Body of pancreas (tissue), 4 donors: ENCODE measurements at places on chromosomes 13 and 19.
A peak's percentile ranks its signal among the peaks of the same experiment; 100 is the strongest.

GRCh38 chr13:99231721-99232120 lies 26.5 kb downstream of the GPR18 start:
- H3K4me3 ChIP-seq, result no peak overlapping the region
- H3K36me3 ChIP-seq, result no peaks in the 10 kb centered on the region
- H3K27me3 ChIP-seq, result no peaks in the 10 kb centered on the region
- DNase-seq, result no peak
- H3K27ac ChIP-seq, result no peak overlapping the region

GRCh38 chr19:46081928-46082727 lies 41.3 kb upstream of the IGFL4 start:
- H3K4me1 ChIP-seq, result peaks cover 6% of the 10 kb centered on the region
- no peaks in the 10 kb centered on the region for H3K36me3 ChIP-seq
- peak; percentile 40 for DNase-seq
- H3K4me3 ChIP-seq, result no peak overlapping the region
- H3K27ac ChIP-seq, result no peak overlapping the region

GRCh38 chr13:80571346-80572307 lies 230.7 kb upstream of the SPRY2 start:
- H3K27ac ChIP-seq, result no peak overlapping the region
- DNase-seq, result no peak
- H3K4me3 ChIP-seq, result no peak overlapping the region
- H3K36me3 ChIP-seq, result no peaks in the 10 kb centered on the region
- H3K27me3 ChIP-seq, result no peaks in the 10 kb centered on the region

DNA sequence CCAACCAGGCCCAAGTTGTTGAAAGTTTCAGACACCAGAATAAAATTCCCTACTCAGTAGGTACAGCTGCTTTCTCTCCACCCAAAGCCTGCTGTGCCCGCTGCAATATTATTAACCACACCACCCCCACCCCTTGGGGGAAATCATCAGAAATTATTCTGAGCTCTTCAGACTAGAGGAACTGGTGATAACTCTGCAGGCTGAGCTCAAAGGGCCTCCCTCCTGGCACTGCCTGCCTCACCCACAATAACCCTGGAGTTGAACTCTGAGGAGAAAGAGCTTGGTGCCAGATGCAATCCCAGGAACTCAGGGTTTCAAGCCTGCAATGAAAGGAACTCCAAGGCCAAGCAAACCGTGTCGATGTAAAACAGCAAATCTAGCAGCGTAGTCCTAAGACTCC lies 381.7 kb upstream of the ZNF507 start:
- H3K27me3 ChIP-seq, result no peaks in the 10 kb centered on the region
- H3K4me3 ChIP-seq, result no peak overlapping the region
- H3K36me3 ChIP-seq, result no peaks in the 10 kb centered on the region
- no peaks in the 10 kb centered on the region for H3K4me1 ChIP-seq
- no peak overlapping the region for H3K27ac ChIP-seq

- H3K36me3 ChIP-seq, result no peaks in the 10 kb centered on the region
- no peak for DNase-seq
- H3K4me3 ChIP-seq, result no peak overlapping the region
- no peaks in the 10 kb centered on the region for H3K27me3 ChIP-seq
Measured at GRCh38 chr19:31085125-31085524, 264.1 kb downstream of the TSHZ3 start.

GRCh38 chr13:111382411-111382810 lies 62.0 kb downstream of the TEX29 start:
- no peaks in the 10 kb centered on the region for H3K4me1 ChIP-seq
- no peaks in the 10 kb centered on the region for H3K27me3 ChIP-seq
- no peaks in the 10 kb centered on the region for H3K36me3 ChIP-seq
- DNase-seq, result no peak
- no peak overlapping the region for H3K27ac ChIP-seq
- H3K4me3 ChIP-seq, result no peak overlapping the region

GRCh38 chr13:105069106-105069505 lies 1466.4 kb downstream of the EFNB2 start:
- no peaks in the 10 kb centered on the region for H3K36me3 ChIP-seq
- DNase-seq, result no peak
- no peak overlapping the region for H3K27ac ChIP-seq
- H3K4me3 ChIP-seq, result no peak overlapping the region

DNA sequence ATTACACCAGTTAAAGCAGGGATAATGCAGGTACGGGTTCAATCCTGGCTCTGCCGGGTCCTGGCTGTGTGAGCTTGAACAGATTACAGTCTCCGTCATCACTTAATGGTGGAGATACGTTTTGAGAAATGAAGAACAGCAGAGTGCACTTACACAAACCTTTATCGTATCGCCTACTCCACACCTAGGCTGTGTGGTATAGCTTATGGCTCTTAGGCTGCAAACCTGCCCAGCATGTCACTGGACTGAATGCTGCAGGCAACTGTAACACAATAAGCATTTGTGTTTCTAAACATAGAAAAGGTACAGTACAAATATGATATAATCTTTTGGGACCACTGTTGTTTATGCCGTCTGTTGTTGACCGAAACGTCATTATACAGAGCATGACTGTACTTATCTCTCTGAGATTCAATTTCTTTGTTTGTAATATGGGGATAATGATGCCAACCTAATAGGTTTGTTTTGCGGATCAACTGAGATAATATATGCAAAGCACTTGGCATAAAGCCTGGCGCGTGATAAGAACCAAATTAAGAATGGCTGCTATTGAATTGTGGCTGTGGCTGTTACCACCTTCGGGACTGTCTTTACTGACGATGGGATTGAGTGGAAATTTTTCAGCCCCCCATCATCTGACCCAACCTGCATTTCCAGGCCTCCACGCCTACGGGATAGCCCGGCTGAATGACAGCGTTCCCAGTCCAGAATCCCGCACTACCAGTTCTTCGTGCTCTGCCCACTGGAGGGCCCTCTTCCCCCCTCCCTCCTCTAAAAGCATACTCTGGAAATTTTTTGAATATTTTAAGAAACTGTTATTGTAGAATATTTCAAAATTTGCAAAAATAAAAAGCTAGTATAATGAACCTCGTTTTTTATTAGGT lies 11.2 kb downstream of the KRTDAP start:
- no peaks in the 10 kb centered on the region for H3K4me1 ChIP-seq
- no peak for DNase-seq

GRCh38 chr13:20964904-20965303 lies 62.4 kb upstream of the XPO4 start:
- H3K4me3 ChIP-seq, result no peak overlapping the region
- H3K27ac ChIP-seq, result no peak overlapping the region
- DNase-seq, result no peak
- no peaks in the 10 kb centered on the region for H3K36me3 ChIP-seq

GRCh38 chr13:92896842-92897241 lies 329.8 kb upstream of the GPC6 start:
- no peaks in the 10 kb centered on the region for H3K4me1 ChIP-seq
- H3K36me3 ChIP-seq, result no peaks in the 10 kb centered on the region
- no peak for DNase-seq
- H3K27ac ChIP-seq, result no peak overlapping the region
- H3K27me3 ChIP-seq, result no peaks in the 10 kb centered on the region
- no peak overlapping the region for H3K4me3 ChIP-seq

- H3K4me3 ChIP-seq, result no peak overlapping the region
- no peaks in the 10 kb centered on the region for H3K27me3 ChIP-seq
- DNase-seq, result no peak
- peaks cover 19% of the 10 kb centered on the region for H3K4me1 ChIP-seq
- no peak overlapping the region for H3K27ac ChIP-seq
Measured at GRCh38 chr19:10921199-10921909, 7.1 kb downstream of the YIPF2 start.

DNA sequence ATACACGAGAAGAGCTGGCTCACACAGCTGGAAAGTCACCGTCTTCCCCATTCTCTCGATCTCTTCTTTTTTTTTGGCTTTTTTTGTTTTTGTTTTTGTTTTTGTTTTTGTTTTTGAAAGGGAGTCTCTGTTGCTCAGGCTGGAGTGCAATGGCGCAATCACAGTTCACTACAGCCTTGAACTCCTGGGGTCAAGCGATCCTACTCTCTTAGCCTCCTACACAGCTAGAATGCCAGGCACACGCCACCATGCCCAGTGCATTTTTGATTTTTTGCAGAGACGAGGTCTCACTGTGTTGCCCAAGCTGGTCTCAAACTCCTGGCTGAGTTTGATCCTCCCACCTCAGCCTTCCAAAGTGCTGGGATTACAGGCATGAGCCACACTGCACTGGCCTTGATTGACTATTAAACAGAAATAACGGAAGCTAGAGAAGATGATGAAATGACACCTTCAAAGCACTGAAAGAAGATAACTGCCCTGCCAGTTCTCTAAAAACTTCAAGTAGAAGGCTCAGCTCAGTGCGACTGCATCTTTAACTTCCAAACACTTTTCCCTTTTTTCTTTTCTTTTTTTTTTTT lies 4.0 kb downstream of the FXYD3 start:
- peaks cover 39% of the 10 kb centered on the region for H3K4me1 ChIP-seq
- no peak overlapping the region for H3K27ac ChIP-seq
- H3K36me3 ChIP-seq, result no peaks in the 10 kb centered on the region

DNA sequence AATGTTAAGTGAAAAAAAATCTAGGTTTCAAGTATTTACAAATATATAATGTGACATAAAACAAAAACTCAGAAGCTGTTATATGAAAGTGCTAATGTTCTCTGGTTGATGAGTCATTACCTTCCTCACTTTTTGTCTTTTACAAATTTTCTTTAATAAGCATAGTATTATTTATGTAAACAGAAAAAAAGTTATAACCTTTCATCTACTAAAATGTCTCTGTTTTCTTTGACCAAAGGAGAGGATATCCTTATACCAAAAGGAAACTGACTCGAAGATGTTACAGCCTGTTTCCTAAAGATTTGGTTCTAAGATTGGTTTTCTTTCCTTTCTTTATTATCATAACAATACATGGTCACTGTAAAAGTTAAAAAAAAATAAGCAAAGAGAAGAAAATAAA lies 38.0 kb downstream of the RCBTB2 start:
- H3K36me3 ChIP-seq, result no peaks in the 10 kb centered on the region
- peaks cover 4% of the 10 kb centered on the region for H3K4me1 ChIP-seq
- no peaks in the 10 kb centered on the region for H3K27me3 ChIP-seq

DNA sequence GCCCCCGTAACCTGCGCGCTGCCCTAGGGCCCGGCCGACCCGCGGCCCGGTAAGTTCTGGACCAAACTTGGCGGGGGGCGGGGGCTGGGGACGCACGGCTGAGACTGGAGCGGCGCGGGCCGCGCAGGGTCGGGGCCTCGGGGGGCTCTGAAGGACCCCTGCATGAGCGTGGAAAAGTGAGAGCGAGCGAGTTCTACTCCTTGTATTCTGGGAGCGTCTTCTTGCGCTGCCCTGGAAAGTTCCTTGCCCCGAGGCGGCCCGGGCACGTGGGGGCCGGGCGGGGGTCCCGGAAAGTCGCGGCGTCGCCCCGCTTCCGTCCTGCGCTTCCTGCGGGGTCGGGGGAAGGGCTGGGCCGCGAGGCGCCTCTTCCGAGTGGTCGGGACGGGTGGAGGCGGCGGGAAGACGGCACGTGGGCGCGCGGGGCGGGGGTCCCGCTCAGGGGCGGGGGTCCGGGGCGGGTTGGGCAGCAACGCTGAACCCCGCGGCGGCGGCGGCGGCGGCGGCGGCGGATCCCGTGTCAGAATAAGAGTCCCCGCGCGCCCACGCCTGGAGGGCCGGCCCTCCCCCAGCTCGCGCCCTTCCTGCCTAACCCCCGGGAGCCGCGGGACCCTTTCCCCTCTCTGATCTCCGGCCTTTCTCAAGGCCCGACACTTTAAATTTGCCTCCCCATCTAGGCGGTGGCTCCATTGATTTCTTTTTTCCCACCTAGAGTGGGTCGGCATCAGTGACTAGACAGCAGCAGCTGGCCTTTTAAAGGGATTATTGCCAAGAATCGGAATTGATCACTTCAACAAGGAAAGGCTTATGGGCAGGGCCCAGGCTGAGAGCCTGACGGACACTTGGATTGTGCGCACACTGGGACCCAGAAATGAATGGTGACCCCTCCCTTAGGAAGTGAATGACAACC lies 749 bp downstream of the GATAD2A start:
- H3K36me3 ChIP-seq, result no peaks in the 10 kb centered on the region
- H3K4me1 ChIP-seq, result peaks cover 65% of the 10 kb centered on the region
- peak overlapping the region; percentile 68 for H3K4me3 ChIP-seq
- H3K27me3 ChIP-seq, result no peaks in the 10 kb centered on the region
- DNase-seq, result peak; percentile 56

DNA sequence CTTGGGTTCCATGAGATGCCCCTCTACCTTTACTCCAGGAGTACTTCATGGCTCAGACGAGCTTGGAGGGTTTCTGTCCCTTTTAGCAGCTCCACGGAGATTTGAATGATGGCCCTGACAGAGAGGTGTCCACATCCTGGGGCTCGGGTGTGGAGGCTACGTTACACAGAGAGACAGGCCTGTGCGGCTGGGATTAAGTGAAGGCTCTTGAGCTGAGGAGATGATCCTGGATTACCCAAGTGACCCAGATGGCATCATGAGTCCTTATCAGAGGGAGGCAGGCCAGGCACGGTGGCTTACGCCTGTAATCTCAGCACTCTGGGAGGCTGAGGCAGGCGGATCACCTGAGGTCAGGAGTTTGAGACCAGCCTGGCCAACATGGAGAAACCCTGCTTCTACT lies 12.4 kb downstream of the DPP9 start:
- peaks cover 12% of the 10 kb centered on the region for H3K36me3 ChIP-seq
- no peak overlapping the region for H3K4me3 ChIP-seq
- no peak for DNase-seq
- peak overlapping the region; percentile 83 for H3K27ac ChIP-seq

DNA sequence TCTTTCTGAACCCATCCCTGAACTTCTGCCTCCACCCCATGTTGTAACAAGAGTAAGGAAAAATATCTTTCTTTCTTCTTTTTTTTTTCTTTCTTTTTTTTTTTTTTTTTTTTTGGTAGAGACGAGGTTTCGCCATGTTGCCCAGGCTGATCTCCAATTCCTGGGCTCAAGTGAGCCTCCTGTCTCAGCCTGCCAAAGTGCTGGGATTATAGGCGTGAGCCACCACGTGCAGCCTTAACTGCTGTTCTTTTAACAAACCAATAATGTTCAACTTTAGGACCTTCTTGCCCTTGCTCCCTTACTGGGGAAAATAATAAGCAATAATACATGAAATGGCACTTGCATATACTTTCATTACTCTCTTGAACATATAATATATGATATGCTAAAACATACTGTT lies 19.6 kb downstream of the GPR183 start:
- no peaks in the 10 kb centered on the region for H3K27me3 ChIP-seq
- no peak for DNase-seq
- no peaks in the 10 kb centered on the region for H3K36me3 ChIP-seq
- H3K4me3 ChIP-seq, result no peak overlapping the region

GRCh38 chr19:6262519-6262918 lies 17.3 kb downstream of the MLLT1 start:
- H3K36me3 ChIP-seq, result no peaks in the 10 kb centered on the region
- no peak for DNase-seq
- H3K4me3 ChIP-seq, result no peak overlapping the region
- H3K27ac ChIP-seq, result no peak overlapping the region

- no peaks in the 10 kb centered on the region for H3K27me3 ChIP-seq
- H3K4me1 ChIP-seq, result no peaks in the 10 kb centered on the region
- DNase-seq, result peak; percentile 54
Measured at GRCh38 chr19:37691881-37692504, 27.6 kb downstream of the ZNF607 start.

DNA sequence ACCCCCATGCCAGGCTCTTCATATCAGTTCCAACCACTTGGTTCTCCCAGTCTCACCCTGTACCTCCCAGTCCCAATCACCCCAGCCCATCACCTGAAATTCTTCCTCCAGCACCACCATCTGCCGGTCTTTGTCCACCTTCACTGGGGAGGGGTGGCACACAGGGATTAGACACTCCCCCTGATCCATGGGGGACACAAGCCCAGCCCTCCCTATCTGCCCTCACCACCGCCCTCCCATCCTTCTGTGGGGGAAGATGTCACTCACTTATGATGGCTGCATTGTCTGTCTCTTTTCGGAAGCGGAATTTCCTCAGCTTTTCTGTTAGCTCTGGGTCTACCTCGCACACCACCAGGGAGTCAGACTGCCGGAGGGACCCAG lies 685 bp downstream of the GMFG start:
- no peaks in the 10 kb centered on the region for H3K36me3 ChIP-seq
- H3K27ac ChIP-seq, result peak overlapping the region; percentile 53
- H3K4me3 ChIP-seq, result no peak overlapping the region
- H3K4me1 ChIP-seq, result no peaks in the 10 kb centered on the region
